Nasal cavity respiratory epithelium epithelial cell of viscerocranial mucosa (primary cell): ENCODE measurements at places on chromosomes 16 and 17. TPM values are rescaled to one million over a fixed set of nuclear protein-coding genes. Genes with fewer than 3 reads are reported as not detected.

SPNS2 gene
- 3.2 and 14.7 TPM in 2 replicates for total RNA-seq

FLOT2 gene
- total RNA-seq, result 16.1 and 60.9 TPM in 2 replicates

CD300LB gene
- total RNA-seq, result not detected in 2 replicates

CALCOCO2 gene
- total RNA-seq, result 39.3 and 85.4 TPM in 2 replicates

ZNF232 gene
- 7.5 and 13.3 TPM in 2 replicates for total RNA-seq

C17orf78 gene
- not detected in 2 replicates for total RNA-seq

ADAD2 gene
- not detected in 2 replicates for total RNA-seq

FAM20A gene
- total RNA-seq, result 0.93 TPM in 1 of 2 replicates, not detected in the other

TBC1D3H gene
- total RNA-seq, result not detected in 2 replicates

GNGT2 gene
- total RNA-seq, result not detected in 2 replicates

IRF8 gene
- not detected in 2 replicates for total RNA-seq

ZSCAN10 gene
- not detected in 2 replicates for total RNA-seq

TRIM65 gene
- 18.1 and 25.3 TPM in 2 replicates for total RNA-seq

ZNF594 gene
- total RNA-seq, result 2.4 and 5.8 TPM in 2 replicates

C16orf92 gene
- not detected in 2 replicates for total RNA-seq

ATP5PD gene
- total RNA-seq, result 159 and 181 TPM in 2 replicates

HOXB13 gene
- total RNA-seq, result under 0.01 TPM in 1 of 2 replicates, not detected in the other

C17orf107 gene
- total RNA-seq, result 3.1 and 4.4 TPM in 2 replicates

PLLP gene
- total RNA-seq, result 3.1 and 3.4 TPM in 2 replicates

RBBP6 gene
- 17.8 and 25.1 TPM in 2 replicates for total RNA-seq

PDIA2 gene
- 0.34 TPM in 1 of 2 replicates, not detected in the other for total RNA-seq

PDILT gene
- not detected in 2 replicates for total RNA-seq

CCL17 gene
- not detected in 2 replicates for total RNA-seq

OMG gene
- total RNA-seq, result not detected in 2 replicates

METTL9 gene
- total RNA-seq, result 153 and 183 TPM in 2 replicates

HLF gene
- total RNA-seq, result under 0.01 and 0.14 TPM in 2 replicates

CHST4 gene
- total RNA-seq, result under 0.01 and 0.85 TPM in 2 replicates

CDRT15 gene
- not detected in 2 replicates for total RNA-seq

MT1F gene
- 1.4 and 4.3 TPM in 2 replicates for total RNA-seq

LAT gene
- under 0.01 and 0.36 TPM in 2 replicates for total RNA-seq

CCL14 gene
- not detected in 2 replicates for total RNA-seq

STH gene
- total RNA-seq, result not detected in 2 replicates

TBC1D3G gene
- total RNA-seq, result not detected in 2 replicates

NAGS gene
- total RNA-seq, result 11.8 and 19.5 TPM in 2 replicates

KPNA2 gene
- 22.6 and 40.5 TPM in 2 replicates for total RNA-seq

CTF1 gene
- total RNA-seq, result 0.68 and 1.2 TPM in 2 replicates
